Parietal lobe (tissue), 2 donors: ENCODE measurements at places on chromosomes 2 and 18. TPM values are rescaled to one million over a fixed set of nuclear protein-coding genes. Genes with fewer than 3 reads are reported as not detected.

ANKRD30BL gene
- total RNA-seq = 47.0 TPM

KLHL29 gene
- total RNA-seq = 43.2 TPM

GPR45 gene
- total RNA-seq = 0.94 TPM

CHST9 gene
- total RNA-seq = 2.5 TPM
